ENCODE measurements at places on chromosomes 6 and 20.

DNA sequence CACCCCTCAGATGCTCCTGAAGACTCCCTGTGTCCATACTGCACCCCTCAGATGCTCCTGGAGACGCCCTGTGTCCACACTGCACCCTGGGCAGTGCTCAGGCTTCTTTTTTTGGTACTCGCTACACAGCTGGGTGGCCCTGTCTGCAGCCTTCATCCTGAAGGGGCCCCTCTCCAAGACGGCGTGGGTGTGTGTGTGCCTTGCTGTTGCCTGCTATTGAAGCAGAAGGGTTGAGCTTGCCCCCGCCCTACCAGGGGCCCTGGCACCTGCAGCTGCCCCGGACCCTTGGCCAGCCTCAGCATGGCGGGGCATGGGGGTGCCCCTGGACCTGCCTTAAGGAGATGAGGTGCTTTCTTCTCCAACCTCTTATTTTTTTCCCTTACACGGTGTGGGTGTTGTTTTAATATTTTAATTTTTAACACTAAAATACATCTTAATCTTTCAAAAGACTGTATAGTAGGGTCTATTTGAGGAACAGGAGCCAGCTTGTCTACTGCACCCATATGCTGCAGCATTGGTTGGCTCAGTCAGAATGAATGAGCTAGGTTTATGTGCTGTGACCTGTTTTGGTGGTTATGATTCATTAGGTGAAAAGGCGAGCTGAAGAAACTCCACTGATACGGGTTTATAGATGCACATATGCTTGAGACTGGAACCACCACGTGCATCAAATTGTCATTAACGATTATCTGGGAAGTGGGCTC lies 135.9 kb downstream of the AGPAT4 start:
- no peak for DNase-seq

GRCh38 chr6:81768150-81768942 lies 15.9 kb upstream of the TENT5A start:
- DNase-seq = no peak

GRCh38 chr6:109897025-109897424 lies 81.1 kb upstream of the GPR6 start:
- DNase-seq = no peak

GRCh38 chr6:115677198-115677597 lies 383.5 kb downstream of the FRK start:
- DNase-seq = no peak

DNA sequence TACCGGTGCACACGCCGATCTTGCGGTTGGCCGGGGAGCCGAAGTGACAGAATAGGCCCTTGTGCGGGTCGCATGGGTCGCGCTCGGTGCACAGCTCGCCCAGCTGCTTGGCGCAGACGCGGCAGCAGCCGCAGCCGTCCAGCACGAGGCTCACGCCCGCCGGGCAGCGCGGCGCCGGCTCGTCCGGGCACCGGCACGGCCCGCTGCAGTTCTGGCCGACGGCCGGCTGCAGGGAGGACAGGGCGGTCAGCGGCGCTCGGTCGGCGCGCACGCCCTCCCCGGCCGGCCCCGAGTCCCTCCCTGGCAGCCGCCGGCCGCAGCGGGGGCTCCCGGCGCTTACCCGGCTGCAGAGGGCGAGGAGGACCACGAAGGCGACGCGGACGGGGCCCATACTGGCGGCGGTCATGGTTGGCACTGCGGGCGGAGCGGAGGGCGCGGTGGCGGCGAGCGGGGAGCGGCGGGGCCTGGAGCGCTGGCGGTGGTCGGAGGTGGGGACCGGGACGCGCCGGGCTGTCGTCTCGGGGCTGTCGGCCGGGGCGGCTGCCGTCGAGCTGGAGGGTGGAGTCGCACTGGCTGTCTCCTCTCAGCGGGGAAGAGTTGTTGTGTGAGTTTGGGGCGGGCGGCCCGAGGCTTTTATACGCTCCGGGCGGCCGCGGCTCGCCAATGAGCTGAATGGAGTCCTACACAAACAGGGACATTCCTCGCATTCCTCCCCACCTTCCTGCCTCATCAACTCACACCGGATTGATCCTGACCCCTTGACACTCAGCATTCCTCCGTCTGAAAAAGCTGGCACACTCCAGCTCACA lies at the start of gene CCN2:
TSS of gene CCN2 (minus strand) at position 606 of the 809 bp plus-strand sequence. CDS start at position 406, 200 bp downstream.
- DNase-seq = peak; percentile 1

DNA sequence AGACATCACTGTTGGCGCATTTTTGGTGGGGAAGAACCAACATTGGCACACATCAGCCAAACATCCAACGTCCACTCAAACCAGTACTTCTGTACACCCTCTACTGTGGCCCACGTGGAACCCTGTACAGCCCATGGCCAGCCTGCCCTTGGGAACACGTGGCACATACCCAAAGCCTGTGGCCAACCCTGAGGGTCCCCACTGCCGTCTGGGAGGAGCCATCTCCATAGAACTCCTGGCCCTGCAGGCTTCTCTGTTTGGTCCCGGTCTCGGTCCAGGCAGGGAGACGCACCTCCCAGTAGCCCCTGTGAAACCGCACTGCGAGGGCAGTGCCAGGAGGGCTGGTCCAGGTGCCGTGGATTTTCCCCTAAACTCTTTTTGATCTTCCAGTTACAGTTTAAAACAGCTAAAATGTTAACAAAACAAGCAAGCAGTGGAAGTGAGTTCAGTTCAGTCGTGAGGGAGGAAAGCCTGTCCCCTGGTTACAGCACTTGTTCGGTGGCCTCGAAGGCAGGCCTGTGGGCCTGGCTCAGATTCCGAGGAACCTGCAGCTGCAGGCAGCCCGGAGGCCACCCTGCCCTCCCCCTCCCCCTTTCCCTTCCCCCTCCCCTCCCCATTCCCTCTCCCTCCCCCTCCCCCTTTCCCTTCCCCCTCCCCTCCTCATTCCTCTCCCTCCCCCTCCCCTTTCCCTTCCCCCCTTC lies 233.7 kb downstream of the DLL1 start:
- no peak for DNase-seq

GRCh38 chr6:141744194-141744925 lies 388.4 kb upstream of the GJE1 start:
- DNase-seq = no peak

GRCh38 chr20:25076201-25076600 lies 5.7 kb downstream of the VSX1 start:
- no peak for DNase-seq

DNA sequence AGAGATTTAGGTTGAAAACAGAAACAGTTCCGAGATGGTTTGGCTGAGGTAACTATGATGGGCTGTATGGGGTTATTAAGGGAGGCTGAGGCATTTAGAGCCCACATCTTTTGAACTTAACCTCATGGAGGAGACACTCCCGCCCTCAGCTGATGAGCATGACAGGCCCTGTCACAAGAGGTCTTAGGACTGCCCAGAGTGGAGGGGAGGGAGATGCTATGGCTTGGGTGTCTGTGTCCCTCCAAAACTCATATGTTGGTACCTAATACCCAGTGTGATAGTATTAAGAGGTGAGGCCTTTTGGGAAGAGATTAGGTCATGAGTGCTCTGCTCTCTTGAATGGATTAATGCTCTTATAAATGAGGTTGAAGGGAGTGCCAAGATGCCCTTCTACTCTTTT lies 126.6 kb downstream of the CDC5L start:
- no peak for DNase-seq

- DNase-seq = no peak
These were observed 333.3 kb downstream of the HACE1 start for GRCh38 chr6:104526376-104526775.

GRCh38 chr6:149254253-149254652 lies 63.3 kb upstream of the TAB2 start:
- DNase-seq = no peak

- DNase-seq = no peak
These were observed 53.4 kb upstream of the TINAG start for GRCh38 chr6:54254886-54255285.
